ENCODE measurements at places on chromosomes 11 and 22. TPM values are rescaled to one million over a fixed set of nuclear protein-coding genes. Genes with fewer than 3 reads are reported as not detected.

DNA sequence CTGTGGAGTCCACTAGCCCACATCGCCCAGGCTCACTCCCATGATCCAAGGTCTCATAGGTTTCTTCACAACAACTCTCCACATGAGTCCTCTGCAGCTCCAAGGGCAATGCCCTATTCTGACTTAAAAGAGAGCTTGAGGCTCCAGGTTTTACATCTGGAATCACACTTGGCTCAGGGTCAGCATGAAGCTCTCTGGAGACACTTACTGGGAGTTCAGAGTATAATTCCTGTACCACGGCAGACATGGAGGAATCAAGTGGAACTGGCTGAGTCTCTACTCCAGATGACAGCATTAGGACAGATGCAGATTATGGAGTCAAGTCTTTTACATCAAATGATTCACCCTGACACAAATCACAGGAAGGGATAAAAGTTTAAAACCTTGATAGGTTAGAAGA lies 11.4 kb downstream of the PRR14L start:
- H3K4me1 ChIP-seq, result peaks cover 10% of the 10 kb centered on the region
- H3K36me3 ChIP-seq, result peaks cover 16% of the 10 kb centered on the region
- H3K27me3 ChIP-seq, result no peaks in the 10 kb centered on the region
- peak overlapping the region; percentile 20 for H3K27ac ChIP-seq
- no peak overlapping the region for H3K4me3 ChIP-seq

- no peaks in the 10 kb centered on the region for H3K36me3 ChIP-seq
- H3K27me3 ChIP-seq, result no peaks in the 10 kb centered on the region
- H3K4me1 ChIP-seq, result peaks cover 20% of the 10 kb centered on the region
- no peak overlapping the region for H3K27ac ChIP-seq
- DNase-seq, result peak; percentile 69
Observed at GRCh38 chr11:113193946-113194345, 120.4 kb upstream of the TTC12 start.

GRCh38 chr22:38097557-38098409 lies 12.7 kb downstream of the BAIAP2L2 start:
- H3K27ac ChIP-seq, result no peak overlapping the region
- H3K4me1 ChIP-seq, result no peaks in the 10 kb centered on the region
- DNase-seq, result peak; percentile 79
- H3K4me3 ChIP-seq, result no peak overlapping the region
- H3K36me3 ChIP-seq, result no peaks in the 10 kb centered on the region
- H3K27me3 ChIP-seq, result no peaks in the 10 kb centered on the region

The DCDC1 gene
- 1.1 TPM for total RNA-seq

DNA sequence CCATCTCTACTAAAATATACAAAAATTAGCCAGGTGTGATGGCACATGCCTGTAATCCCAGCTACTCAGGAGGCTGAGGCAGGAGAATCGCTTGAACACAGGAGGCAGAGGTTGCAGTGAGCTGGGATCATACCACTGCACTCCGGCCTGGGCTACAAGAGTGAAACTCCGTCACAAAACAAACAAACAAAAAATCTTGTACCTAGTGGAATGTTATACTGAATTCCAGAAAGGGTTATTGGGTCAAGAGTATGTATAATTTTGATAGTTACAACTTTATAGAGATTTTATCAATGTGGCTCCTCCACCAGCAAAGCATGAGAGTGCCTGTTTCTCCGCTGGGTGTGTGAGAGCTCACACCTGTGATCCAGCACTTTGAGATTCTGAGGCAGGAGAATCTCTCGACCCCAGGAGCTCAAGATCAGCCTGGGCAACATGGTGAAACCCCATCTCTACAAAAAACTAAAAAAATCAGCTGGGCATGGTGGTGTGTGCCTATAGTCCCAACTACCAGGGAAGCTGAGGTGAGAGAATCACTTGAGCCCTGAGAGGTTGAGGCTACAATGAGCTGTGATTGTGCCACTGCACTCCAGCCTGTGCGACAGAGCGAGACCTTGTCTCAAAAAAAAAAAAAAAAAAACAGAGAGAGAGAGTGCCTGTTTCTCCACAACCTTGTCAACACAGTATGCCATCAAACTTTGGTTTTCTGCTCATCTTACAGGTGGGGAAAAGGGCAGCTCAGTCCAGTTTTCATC lies 12.7 kb upstream of the FOLR1 start:
- no peak overlapping the region for H3K4me3 ChIP-seq
- peaks cover 6% of the 10 kb centered on the region for H3K27me3 ChIP-seq
- H3K27ac ChIP-seq, result no peak overlapping the region
- no peaks in the 10 kb centered on the region for H3K36me3 ChIP-seq
- peaks cover 11% of the 10 kb centered on the region for H3K4me1 ChIP-seq

- H3K4me1 ChIP-seq, result no peaks in the 10 kb centered on the region
- no peak within 1 kb of the TSS for H3K27ac ChIP-seq
- H3K4me3 ChIP-seq, result no peak within 1 kb of the TSS
- DNase-seq, result peak; percentile 69
- H3K36me3 ChIP-seq, result no peaks in the 10 kb centered on the region
- peaks cover 6% of the 10 kb centered on the region for H3K27me3 ChIP-seq
Observed at GRCh38 chr11:102780491-102780918, at the start of gene MMP10. MMP10 (minus strand) TSS chr11:102780628; CDS start chr11:102780591, 37 bp downstream.

- peak overlapping the region; percentile 52 for H3K27ac ChIP-seq
- peak overlapping the region; percentile 51 for H3K4me3 ChIP-seq
- no peak for DNase-seq
- peaks cover 27% of the 10 kb centered on the region for H3K4me1 ChIP-seq
- H3K36me3 ChIP-seq, result no peaks in the 10 kb centered on the region
Observed at GRCh38 chr11:26187639-26188038, 144.3 kb upstream of the ANO3 start.

The CLMP gene
- total RNA-seq, result 210 TPM

GRCh38 chr22:20088263-20088648 lies 8.2 kb downstream of the DGCR8 start:
- no peak overlapping the region for H3K27ac ChIP-seq
- H3K27me3 ChIP-seq, result no peaks in the 10 kb centered on the region
- DNase-seq, result peak; percentile 47

DNA sequence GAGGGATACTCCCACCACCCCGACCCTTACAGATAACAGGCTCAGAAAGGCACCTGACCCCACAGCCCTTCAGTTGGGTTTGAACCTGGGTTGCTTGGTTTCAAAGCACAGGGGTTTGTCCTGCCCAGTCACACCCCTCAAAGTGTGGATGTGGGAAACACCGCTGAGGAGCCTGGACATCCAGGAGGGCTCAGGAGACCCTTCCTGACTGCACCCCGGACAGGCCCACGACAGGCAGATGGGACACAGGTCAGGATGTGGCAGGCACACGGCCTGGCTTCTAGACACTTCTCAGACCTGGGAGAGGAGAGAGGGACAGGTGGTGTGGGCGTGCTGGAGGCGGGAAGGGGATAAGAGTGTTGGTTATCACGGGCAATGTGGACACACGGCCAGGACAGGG lies 932.3 kb downstream of the BRD1 start:
- H3K27me3 ChIP-seq, result no peaks in the 10 kb centered on the region
- H3K4me3 ChIP-seq, result no peak overlapping the region
- H3K4me1 ChIP-seq, result no peaks in the 10 kb centered on the region
- no peak overlapping the region for H3K27ac ChIP-seq
- H3K36me3 ChIP-seq, result no peaks in the 10 kb centered on the region
- DNase-seq, result peak; percentile 14

The MS4A6A gene
- not detected for total RNA-seq

DNA sequence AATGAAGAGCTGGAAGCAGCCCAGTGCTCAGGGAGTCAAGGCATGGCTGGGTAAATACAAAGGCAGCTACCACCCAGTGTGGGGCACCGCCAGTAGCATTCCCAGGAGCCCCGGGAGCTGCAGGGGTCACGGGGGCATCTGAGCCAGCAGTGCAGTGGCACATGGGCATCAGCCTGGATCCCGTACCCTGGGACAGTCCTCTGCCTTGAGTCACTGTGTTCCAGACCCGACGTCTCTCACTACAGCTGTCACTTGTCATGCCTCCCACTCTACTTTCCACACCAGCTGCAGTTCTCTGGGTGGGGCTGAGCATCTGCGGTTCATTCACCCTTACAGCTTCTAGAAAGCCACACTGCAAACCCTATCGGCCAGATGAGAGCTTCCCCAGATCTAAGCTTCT lies 29.6 kb downstream of the DHCR7 start:
- no peaks in the 10 kb centered on the region for H3K4me1 ChIP-seq
- DNase-seq, result peak; percentile 37
- H3K27ac ChIP-seq, result no peak overlapping the region
- no peak overlapping the region for H3K4me3 ChIP-seq
- peaks cover 11% of the 10 kb centered on the region for H3K27me3 ChIP-seq

- peaks cover 28% of the 10 kb centered on the region for H3K4me1 ChIP-seq
- peaks cover 6% of the 10 kb centered on the region for H3K36me3 ChIP-seq
- H3K4me3 ChIP-seq, result no peak overlapping the region
- peak overlapping the region; percentile 82 for H3K27ac ChIP-seq
- DNase-seq, result no peak
- H3K27me3 ChIP-seq, result no peaks in the 10 kb centered on the region
Observed at GRCh38 chr11:96113193-96113681, 189.3 kb upstream of the MTMR2 start.

GRCh38 chr11:48004456-48004855 lies 24.1 kb downstream of the PTPRJ start:
- no peak overlapping the region for H3K4me3 ChIP-seq
- peak overlapping the region; percentile 36 for H3K27ac ChIP-seq
- no peaks in the 10 kb centered on the region for H3K36me3 ChIP-seq
- peak; percentile 29 for DNase-seq

DNA sequence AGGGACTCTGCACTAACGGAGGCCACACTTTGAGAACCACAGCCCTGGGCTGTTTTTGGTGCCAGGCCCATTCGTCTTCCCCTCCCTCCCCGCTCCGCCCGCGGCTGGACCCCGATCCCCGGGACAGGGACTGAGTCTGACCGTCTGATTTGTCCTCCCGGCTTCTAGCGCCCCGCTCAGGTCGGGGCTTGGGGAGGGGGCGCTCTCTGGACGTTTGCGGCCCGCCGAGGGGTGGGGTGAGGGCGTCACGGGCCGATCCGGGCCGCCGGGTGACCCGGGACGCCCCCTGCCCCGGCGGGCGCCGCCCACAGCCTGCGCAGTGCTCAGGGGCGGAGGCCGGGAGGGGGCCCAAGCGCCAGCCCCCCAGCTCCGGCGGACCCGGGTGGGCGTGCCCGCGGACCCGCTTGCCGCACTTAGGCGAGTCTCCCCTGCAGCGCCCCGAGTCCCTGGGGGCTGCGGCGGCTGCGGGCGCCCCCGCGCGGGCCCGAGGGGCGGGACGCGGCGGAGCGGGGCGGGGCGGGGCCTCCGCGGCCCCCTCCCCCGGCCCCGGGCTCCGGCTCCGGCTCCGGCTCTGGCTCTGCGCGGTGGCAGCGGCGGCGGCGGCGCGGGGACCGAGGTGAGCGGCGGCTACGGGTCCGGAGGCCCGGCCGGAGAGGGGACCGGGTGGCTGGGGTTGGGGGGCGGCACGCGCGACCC lies 33.7 kb upstream of the PRR5 start:
- peak; percentile 81 for DNase-seq
- H3K4me1 ChIP-seq, result no peaks in the 10 kb centered on the region
- peak overlapping the region; percentile 56 for H3K4me3 ChIP-seq
- H3K36me3 ChIP-seq, result no peaks in the 10 kb centered on the region

DNA sequence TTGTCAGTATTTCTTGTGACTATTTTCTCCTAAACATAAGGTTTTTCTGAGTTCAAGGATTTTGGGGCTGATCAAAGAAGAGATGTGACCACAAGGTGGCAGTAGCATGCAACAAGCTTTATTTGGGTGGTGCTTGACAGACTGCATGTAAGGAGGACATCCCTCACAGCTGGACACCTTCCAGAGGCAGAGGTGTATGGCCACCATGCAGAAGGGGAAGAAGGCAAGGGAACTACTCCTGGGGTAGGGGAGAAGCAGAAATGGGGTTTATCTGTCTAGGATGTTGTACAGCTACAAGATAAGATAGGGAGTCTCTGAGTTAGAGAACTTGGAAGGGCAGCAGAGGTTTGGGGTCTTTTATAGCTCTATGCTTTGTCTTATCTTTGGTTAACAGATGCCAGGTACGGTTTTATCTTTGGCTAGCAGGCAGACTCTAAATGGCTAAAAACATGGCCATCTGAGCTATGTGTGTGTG lies 5.1 kb upstream of the BIRC2 start:
- H3K4me3 ChIP-seq, result no peak overlapping the region
- H3K4me1 ChIP-seq, result peaks cover 23% of the 10 kb centered on the region
- no peaks in the 10 kb centered on the region for H3K36me3 ChIP-seq
- H3K27ac ChIP-seq, result no peak overlapping the region
- no peak for DNase-seq

The ZW10 gene
- 17.7 TPM for total RNA-seq

DNA sequence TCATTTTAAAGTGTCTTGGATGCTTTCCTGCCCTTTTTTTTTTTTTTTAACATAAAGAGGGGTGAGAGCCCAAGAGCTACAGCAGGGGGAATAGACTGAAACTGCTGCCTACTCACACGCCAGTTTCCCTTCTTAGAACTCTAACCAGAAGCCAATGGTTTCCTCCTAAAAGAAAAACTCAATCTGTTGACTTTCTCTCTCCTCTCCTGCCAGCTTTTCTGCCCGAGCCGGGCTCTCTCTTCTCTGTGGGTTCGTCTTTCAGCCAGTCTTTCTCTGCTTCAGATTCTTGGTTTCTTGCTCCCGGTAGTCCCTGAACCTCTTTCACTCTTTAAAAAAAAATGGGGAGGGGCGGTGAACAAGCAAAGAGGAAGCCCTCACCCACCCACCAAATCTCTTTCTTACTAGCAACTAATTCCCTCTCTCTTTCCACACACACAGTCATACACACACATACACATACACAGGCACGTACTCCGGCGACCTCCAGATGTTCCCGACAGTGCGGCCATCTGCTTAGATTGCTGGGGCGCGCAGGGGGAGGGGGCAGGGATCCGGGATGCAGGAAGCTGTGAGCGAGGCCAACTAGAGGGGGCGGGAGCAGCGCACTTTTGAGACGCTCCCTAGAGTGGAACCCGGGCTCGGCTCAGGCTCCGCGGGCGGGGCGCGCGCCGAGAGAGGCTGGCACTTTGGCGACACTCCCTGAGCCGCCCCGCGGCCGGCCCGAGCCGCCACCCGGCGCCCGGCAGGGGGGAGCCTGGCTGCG lies 444 bp upstream of the TSKU start:
- H3K27me3 ChIP-seq, result no peaks in the 10 kb centered on the region

The SAA4 gene
- not detected for total RNA-seq

- H3K4me1 ChIP-seq, result peaks cover 56% of the 10 kb centered on the region
- peak; percentile 77 for DNase-seq
- no peaks in the 10 kb centered on the region for H3K27me3 ChIP-seq
- H3K4me3 ChIP-seq, result peak overlapping the region; percentile 89
Observed at GRCh38 chr11:58578136-58578634, 678 bp upstream of the ZFP91 start.

GRCh38 chr11:62671608-62672389 lies at the start of the genes LBHD1 and UQCC3:
LBHD1 (minus strand) TSS chr11:62672267; CDS start chr11:62670031, 2,236 bp downstream.
UQCC3 (plus strand) TSS chr11:62671673; CDS start chr11:62671746, 73 bp downstream.
- peak within 1 kb of the TSS; percentile 91 for H3K4me3 ChIP-seq
- peak; percentile 96 for DNase-seq
- peaks cover 39% of the 10 kb centered on the region for H3K36me3 ChIP-seq
- peaks cover 29% of the 10 kb centered on the region for H3K4me1 ChIP-seq

DNA sequence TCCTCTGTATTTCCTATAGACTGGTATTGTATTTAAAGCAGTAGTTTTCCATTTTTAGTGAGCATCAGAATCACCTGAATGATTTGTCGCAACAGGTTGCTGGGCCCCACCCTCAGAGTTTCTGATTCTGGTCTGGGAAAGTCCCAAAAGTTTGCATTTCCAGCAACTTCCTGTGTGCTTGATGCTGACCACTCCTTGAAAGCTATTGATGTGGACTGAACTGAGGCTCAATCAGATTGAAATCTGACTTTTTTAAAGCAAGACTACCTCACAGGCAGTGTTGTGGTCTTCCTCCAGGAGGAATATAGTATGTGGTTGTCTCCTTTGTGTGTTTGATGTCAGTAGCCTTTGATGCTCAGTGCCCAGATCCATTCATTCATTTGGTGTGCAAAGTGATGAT lies 17.2 kb upstream of the MPZL2 start:
- H3K27ac ChIP-seq, result no peak overlapping the region
- no peak overlapping the region for H3K4me3 ChIP-seq
- H3K36me3 ChIP-seq, result no peaks in the 10 kb centered on the region
- DNase-seq, result no peak
- H3K27me3 ChIP-seq, result no peaks in the 10 kb centered on the region

Measured in osteoblast (primary cell).